ENCODE measurements at places on chromosomes 5 and 9.
A peak's percentile ranks its signal among the peaks of the same experiment; 100 is the strongest.

- no peak for DNase-seq
Measured at GRCh38 chr9:134461426-134461982, 135.2 kb downstream of the RXRA start.

- DNase-seq = no peak
Measured at GRCh38 chr9:38414040-38414723, 10.1 kb downstream of the IGFBPL1 start.

- DNase-seq = no peak
Measured at GRCh38 chr5:173158366-173158765, 14.0 kb downstream of the BNIP1 start.

DNA sequence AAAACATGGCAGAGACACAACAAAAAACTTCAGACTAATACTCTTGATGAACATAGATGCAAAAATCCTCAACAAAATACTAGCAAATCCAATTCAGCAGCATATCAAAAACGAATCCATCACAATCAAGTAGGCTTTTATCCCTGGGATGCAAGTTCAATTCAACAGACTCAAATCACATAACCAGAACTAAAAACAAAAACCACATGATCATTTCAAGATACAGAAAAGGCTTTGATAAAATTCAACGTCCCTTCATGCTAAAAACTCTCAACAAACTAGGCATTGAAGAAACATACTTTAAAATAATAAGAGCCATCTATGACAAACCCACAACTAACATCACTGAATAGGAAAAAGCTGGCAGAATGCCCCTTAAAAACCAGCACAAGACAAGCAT lies 93.6 kb downstream of the TUSC1 start:
- DNase-seq = no peak

GRCh38 chr9:4559261-4560182 lies 69.3 kb downstream of the SLC1A1 start:
- DNase-seq = no peak

DNA sequence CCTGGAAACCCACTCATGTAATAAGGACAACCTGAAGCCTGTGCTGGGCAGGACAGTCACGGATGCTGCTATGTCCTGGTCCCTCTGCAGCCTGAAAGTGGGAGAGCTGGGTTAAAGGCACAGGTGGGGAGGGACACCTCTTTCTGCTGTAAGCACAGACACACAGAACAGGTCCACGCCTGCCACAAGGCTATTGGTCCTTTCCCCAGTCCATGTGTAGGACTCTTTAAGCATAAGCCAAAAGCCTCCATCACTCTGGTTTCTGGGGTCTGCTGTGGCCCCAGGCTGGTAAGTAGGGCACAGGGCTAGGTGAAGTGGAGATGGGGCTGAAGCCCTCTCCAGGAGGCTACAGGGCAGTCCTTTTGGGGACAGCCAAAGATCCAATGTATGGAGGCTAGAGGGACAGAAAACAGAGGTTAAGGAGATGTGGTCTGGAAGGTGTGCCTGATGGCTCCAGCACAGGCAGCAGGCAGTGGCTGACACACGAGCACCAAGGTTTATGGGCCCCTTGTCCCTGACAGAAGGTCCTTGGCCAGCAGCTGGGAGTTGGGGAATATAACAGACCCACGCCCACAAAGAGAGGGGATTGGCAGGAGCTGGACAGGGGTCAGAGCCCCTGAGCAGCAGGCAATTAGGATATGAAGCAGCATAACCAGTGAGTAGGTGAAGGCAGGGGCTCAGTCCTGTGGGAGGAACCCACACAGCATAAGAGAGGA lies 203.6 kb upstream of the MVB12B start:
- no peak for DNase-seq

DNA sequence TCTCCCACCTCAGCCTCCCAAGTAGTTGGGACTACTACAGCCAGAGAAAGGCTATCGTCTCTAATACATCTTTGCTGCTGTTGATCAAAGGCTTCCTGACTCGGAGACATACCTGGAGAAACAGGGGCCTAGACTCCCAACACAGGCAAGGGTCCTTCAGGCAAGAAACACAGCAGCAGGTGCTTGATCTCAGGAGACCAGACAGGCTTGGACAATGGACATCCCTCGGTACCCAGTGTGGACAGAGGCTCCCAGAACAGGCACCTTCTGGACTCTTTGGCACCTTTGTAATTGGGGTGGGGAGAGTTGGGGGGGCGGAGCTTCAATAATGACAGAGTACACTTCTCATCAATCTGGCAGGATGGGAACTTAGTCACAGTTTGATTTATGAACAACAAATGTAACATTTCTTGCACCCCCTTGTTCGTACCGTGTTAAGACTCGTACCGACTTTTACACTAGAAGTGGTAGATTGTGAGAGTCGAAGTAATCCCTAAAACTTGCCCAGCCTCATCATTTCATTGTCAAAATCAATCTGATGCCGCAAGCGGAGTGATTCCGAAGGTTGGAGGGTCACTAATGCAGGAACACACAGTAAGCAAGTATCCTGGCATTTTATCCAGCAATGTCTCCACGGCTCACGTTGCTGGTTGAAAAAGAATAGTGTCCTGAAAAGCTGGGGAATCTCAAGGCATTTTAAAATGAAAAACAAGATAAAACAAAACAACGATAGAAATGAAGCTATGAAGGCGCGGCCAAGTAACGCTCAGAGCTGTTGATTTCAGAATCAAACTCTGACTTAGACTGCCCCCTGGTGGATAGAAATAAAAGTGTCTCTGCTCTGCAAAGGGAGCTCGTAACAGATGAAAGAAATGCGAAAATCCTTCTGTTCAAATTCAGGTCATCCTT lies 46.4 kb upstream of the STK32A start:
- DNase-seq = peak; percentile 74

DNA sequence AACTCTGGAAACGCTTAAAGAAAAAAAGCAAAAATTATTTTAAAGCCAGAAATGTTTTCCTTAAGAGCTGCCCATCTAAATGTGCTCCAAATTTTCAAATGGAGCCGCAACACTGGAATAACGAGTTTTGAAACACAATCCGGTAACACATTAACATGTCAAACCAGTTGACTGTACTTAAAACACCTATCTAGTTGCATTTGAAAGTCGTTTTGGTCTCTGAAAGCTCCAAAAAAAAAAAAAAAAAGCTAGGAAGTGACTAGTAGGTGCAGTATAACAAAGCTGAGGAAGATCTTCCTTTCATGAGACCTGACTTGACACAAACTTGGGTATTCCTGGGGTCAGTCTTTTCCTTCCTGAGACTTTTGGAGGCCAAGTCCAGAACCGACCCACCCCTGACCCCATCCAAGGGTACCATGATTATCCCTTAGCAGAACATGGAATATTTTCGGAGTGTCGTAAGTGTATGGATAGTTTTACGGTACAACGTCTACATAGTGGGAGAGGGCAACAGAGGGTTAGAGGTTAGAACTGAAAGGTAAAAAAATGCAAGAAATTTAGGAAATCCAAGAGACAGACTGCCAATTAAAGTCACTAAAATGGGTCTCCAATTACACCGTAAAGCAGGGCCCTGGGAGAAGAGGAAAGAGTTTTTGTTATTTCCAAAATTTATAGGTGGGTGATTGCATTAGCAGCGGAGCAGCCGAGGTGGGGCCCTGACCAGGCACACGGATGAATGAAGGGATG lies 812 bp downstream of the CETN3 start:
- no peak for DNase-seq

- no peak for DNase-seq
Measured at GRCh38 chr5:136058039-136058971, 29.5 kb downstream of the TGFBI start.

GRCh38 chr9:34623374-34624235 lies 3.3 kb upstream of the DCTN3 start:
- DNase-seq = no peak

GRCh38 chr5:139443831-139444453 lies 4.6 kb upstream of the DNAJC18 start:
- DNase-seq = no peak

GRCh38 chr9:79889369-79889768 lies 317.6 kb downstream of the TLE4 start:
- no peak for DNase-seq

- DNase-seq = no peak
Measured at GRCh38 chr5:38424148-38425060, 132.0 kb downstream of the LIFR start.

DNA sequence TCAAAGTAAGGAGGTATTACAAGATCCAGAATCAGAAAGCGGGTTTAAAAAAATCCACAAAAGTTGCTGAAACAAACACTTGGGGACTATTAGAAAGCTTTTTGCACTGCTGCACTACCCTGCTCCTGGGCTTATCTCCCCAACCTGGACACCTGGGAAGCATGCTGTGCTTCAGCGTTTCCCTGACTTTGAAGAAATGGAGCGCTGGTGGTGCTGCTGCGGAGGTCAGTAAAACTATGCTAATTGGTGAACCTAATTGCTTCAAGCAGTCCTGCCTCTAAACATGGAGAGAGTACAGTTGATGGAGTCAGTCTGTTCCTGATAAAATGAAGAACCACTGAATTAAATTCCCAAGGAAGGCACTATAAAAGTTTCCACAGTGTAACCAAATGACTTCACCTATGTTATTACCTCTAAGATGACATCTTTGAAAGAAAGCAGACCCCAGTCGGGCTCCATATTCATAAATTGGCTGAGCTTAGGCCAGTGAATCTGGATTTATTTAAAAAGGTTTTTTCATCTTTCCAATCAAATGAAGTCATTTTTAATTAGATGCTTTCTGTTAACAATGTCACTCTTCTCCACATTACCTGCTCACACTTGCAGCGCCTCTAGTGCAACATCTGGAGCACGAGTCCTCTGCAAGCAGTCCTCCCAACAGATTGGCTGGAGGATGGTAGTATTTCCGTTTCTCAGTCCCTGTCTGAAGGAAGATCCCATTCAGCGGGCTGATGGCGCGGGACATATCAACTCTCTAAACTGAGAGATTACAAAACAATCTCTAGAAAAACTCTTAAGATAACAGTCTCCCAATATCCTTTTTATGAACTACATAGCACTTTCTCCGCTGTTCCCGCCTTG lies 11.5 kb downstream of the NR2F1-AS1 start:
- DNase-seq = no peak

GRCh38 chr5:157963244-157963643 lies 104.3 kb upstream of the CLINT1 start:
- DNase-seq = no peak

GRCh38 chr9:87271696-87272477 lies 225.8 kb upstream of the DAPK1 start:
- DNase-seq = no peak

DNA sequence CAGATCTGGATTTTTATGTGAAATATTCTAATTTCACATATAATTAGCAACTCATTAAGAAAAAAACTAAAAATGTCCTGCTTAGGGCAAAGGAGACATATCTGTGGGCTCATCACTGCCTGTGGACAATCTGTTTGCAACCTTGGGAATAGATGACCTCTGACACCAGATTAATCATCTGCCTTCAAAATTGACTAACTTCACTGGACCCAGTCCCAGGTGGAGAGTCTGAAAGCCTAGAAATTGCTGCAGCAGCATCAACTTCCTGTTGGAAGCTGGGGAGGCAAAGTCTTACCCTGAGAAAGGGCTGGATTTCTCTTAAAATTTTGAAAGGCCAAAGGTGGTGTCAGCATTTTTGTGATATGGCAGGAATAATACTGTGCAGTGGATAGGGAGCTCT lies 76.3 kb upstream of the TNC start:
- DNase-seq = no peak

- no peak for DNase-seq
Measured at GRCh38 chr9:69627281-69627680, 44.9 kb downstream of the APBA1 start.

DNA sequence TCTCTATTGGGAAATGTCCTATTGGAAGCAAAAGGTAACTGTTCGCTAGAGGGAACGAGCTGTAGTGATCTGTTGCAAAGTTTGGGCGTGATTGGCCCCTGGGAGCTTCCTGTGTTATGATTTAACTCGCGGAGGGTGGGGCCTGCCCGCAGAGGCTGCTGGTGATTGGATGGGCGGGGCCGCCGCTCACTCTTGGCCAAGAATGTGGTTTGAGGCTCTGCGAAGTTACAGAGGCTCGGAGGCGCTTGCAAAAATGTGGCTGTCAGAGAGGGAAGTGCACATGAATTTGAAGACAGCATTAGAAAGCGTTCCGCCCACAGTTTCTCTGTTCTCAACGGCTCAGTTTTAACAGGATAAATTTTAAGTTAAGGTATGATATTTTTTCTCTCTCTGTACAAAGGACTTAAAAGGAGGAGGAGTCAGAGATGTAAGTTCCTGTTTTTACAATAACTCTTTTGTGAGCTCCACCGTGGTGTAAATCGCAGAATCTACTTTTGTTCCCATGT lies 46.9 kb downstream of the CNTRL start:
- DNase-seq = peak; percentile 97

DNA sequence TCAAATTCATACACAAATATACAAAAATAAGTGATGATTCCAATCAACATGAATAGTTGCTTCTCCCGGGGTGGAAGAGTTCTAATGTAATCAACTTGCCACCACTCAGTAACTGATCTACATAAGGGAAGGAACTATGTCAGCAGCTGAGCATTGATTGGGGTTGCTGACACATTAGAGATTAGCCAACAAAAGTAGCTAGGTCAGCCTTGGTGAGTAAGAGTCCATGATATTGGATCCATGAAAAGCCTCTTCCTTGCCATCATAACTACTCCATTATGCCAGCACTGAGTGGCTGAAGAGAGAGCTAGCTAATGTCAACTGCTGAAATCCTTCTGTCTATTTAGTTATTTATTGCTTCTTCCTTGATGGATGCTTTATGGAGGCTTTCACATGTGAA lies 309.8 kb downstream of the NFIB start:
- DNase-seq = no peak

- no peak for DNase-seq
Measured at GRCh38 chr9:85742597-85742936, 813 bp upstream of the AGTPBP1 start.

DNA sequence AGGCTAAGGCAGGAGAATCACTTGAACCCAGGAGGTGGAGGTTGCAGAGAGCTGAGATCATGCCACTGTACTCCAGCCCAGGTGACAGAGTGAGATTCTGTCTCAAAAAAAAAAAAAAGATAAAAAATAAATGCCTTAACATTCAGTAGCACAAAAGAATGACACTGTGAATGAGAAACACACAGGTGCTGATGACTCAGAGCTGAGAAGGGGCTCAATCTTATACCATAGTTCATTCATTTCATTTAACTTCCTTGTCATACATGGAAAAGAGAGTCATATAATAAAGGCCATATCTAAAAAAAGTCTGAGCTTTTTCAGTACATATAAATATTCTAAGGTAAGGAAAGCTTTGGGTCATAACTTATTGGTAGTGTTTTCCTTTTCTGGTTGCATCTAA lies 40.6 kb downstream of the WWC1 start:
- DNase-seq = no peak

- peak; percentile 50 for DNase-seq
Measured at GRCh38 chr5:113678924-113679575, 165.6 kb downstream of the YTHDC2 start.

DNA sequence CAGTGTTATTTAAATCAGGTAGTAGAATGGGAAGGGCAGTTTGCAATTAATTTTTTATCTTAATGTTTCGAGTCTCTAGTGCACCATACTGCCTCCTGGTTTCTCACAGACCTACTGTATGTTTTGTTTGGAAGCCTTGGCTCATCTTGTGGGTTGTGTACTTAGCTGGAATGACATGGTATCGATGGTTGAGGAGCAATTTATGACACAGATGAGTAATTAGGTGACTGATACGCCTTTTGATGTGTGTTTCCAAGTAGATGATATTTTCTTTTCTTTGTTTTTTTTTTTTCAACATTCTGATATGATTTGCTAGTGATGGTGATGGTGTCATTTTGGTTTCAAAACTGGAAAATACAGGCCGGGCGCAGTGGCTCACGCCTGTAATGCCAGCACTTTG lies 16.1 kb downstream of the BASP1 start:
- peak; percentile 16 for DNase-seq

Measured in suppressor macrophage (primary cell).